ENCODE measurements at places on chromosomes 3 and 15.

DNA sequence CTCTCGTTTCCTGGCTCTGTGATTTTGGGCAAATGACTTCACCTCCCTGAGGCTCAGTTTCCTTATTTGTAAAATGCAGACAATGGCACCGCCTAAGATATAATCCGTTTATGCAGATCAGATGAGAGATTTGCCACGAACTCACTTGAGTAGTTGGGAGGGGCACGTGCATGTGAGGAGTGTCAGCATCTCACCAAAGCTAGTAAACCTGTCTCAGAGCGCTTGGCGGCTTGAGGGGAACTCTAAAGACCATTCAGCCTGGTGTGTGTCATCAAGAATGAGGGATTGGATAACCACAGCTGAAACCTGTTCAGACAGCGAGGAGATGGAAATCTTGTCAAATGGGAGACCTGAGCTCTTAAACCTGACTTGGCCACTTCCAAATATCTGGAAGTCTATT, 48.7 kb downstream of the BDH1 start:
- DNase-seq, result no peak

DNA sequence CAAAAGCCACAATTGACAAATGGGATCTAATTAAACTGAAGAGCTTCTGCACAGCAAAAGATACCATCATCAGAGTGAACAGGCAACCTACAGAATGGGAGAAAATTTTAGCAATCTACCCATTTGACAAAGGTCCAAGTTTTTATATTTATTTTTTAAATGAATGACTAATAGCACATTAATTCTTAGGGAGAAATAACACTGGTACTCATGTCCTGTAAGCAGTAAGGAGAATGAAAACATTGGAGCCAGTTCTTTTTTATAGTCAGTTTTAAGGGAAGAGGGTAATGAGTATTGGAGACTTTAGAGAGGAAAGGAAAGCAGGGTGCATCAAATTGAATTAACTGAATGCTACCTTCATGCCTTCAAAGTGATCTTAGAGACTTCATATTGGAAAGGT, 404.7 kb upstream of the TGFBR2 start:
- DNase-seq, result no peak

- no peak for DNase-seq
These were observed 14.6 kb upstream of the TMEM40 start for GRCh38 chr3:12773710-12774086.

GRCh38 chr3:130906374-130906995, 12.6 kb downstream of the ATP2C1 start:
- DNase-seq, result no peak

DNA sequence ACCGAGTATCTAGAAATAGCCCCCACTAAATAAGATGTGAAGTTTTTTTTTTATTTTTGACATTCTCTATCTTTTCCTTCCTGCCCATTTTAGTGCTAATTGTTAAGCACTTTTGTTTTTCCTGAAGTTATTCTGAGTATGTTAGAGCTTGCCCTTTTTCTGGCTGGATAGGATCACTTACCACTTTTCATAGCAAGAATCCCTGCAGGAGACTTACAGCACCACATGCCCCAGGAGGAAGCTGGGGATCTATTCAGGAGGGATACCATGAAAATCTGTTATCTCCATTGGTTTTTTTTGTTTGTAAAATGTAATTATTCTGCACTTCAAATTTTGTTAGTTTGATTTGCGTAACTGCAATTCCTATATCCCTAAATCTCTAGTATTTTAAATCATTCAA, 968.4 kb downstream of the ZPLD1 start:
- DNase-seq, result no peak

GRCh38 chr3:5188419-5189221, 1.1 kb downstream of the EDEM1 start:
- DNase-seq, result no peak

DNA sequence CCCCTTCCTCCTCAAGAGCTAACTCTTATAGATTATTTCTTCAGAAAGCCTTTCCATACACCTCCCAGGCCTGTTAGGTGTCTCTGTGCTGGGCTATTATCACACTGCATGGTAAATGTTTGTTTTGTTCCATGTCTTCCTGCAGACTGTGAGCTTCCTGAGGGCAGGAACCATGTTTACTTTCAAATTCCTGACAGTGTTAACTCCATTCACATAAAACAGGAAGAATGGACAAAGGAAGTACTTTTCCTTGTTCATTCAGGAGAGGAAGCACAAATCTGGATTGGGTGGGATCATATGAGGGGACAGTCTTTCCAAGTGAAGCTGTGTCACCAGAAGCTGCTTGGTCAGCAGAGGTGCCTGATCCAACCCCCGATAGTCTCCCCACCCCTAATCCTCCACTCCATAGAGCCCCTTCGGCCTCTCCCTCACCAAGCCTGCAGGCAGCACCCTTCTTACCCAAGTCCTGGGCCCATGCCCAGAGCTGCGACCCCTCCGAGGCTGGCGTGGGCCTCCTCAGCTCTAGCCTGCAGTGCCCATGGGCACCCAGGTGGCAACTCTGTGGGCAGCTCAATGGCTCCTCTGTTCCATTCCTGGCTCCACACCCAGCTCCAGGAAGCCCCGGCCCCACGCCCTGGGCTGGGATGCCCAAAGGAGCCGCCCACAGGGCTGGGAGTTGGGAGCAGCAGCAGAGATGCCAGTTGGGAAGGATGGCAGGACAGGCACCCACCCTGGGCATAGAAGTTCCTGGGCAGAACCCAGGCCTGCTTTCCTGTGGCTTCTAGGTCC, 6.9 kb downstream of the SHF start:
- no peak for DNase-seq

DNA sequence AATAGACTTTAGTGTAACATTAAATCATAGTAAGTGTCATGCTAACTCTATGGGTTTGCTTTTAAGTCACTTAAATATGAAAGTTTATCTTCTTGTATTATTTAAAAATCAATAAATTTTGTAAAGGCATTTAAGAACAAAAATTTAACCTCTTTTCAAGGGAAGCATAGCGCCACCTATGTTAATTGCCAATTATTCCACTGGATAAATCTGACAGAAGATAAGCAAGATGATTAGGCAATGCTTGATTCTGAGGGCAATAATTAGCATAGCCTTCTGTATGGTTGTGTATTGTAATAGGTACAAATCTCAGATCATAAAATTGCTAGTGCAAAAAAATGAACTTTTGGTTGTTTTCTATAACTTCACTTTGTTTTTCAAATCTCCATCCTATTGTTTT, 560.1 kb downstream of the GRM7 start:
- DNase-seq, result no peak

Data from nucleus accumbens (tissue), 56 donors.